ENCODE measurements at places on chromosomes 5 and 9.

GRCh38 chr9:98720402-98720801 lies 11.7 kb upstream of the GABBR2 start:
- DNase-seq: no peak

- DNase-seq: no peak
These were observed 139.5 kb upstream of the RASGRF2 start for GRCh38 chr5:80820685-80821084.

DNA sequence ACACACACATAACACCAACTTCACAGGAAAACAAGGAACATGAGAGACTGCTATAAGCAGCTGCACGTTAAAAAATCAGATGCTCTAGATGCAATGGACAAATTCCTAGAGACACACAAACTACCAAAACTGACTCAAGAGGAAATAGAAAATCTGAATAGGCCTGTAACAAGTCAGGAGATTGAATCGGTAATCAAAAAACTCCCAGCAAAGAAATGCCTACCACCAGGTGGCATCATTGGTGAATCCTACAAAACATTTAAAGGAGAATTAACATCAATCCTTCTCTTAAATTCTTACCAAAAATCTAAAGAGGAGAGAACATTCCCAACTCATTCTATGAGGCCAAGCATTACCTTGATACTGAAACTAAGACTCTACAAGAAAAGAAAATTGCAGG lies 54.9 kb downstream of the NDST1 start:
- DNase-seq: no peak

- DNase-seq: no peak
These were observed 271.2 kb upstream of the IRX2 start for GRCh38 chr5:3022665-3023064.

- no peak for DNase-seq
These were observed 153.8 kb upstream of the NR3C1 start for GRCh38 chr5:143557061-143557818.

- DNase-seq: no peak
These were observed 318.8 kb downstream of the ACTL7B start for GRCh38 chr9:108536836-108537601.

GRCh38 chr5:83654427-83654994 lies 66.1 kb downstream of the HAPLN1 start:
- DNase-seq: no peak

GRCh38 chr9:72998363-72998762 lies 45.5 kb upstream of the ALDH1A1 start:
- no peak for DNase-seq

DNA sequence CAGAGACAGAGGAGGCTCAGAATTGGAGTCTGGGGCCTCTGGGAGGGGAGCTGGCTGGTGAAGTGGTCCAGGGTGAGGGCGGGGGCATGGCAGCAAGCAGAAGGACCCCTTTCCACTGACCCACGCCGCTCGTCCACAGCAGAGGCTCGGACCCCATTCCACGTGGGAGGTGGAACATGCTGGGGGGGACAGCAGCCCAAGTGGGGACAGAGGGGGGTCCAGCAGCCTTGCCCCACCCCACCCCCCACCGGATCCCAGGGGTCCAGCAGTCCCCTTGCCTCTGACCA lies 25.4 kb upstream of the NKD2 start:
- DNase-seq: no peak

- peak; percentile 32 for DNase-seq
These were observed 180.1 kb upstream of the MVB12B start for GRCh38 chr9:126146254-126147145.

GRCh38 chr9:87109851-87110250 lies 162.5 kb upstream of the GAS1 start:
- no peak for DNase-seq

DNA sequence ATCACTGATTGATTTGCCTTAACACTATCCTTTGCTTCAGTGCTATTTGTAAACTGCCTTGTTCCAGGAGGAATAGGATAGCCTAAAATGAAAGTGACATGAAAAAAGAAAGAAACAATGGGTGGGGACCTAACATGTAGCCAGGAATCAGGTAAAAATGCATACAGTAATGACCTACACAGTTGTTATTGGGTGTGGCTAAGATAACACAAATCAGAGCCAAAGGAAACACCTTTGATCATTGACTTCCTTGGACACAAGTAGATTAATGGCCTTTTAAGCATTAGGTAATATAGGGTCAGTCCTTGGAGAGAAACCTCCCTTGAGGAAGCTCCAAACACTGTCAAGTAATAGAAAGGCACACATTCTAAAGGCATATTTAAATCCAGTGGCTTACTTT lies 220.4 kb downstream of the TRPM3 start:
- no peak for DNase-seq

DNA sequence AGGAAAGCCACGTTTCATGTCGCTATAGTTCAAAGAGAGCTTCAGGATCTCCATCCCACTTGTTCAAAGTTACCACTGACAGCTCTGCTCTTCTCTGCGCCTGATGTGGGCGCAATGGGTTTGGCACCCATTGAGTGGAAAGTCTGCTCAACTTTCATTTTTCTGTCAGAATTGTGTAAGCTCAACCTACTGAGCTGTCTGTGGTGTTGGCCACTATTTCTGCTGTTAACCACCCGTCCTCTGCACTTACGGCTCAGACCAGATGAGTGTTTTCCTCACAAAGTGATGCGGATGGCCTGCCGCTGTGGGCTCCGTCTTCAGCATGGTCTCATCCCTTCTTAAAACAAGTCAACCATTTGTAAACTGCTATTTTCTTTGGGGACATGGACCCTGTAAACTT lies 131.2 kb downstream of the WNK2 start:
- DNase-seq: no peak

- DNase-seq: peak; percentile 38
These were observed 235.7 kb downstream of the HSPA4 start for GRCh38 chr5:133287500-133287899.

- DNase-seq: no peak
These were observed 1.9 kb downstream of the PRRX2 start for GRCh38 chr9:129667378-129667777.

DNA sequence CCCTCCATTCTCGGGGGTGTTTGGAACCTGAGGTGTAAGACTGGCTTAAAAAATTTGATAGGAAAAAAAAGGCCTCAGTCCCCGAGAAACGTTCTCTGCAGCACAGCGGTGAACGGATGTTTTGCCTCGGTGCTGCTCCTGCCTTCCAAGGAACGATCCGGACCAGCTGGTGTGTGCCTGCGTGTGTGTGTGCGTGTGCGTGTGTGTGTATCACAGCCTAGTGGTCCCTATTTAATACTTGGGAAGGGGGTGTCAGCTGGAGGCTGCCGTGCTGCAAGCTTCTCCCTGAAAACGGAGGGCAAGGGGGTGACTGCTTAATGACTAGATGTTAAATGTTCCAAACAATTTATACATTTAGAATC lies 76.9 kb downstream of the LHX2 start:
- DNase-seq: no peak

DNA sequence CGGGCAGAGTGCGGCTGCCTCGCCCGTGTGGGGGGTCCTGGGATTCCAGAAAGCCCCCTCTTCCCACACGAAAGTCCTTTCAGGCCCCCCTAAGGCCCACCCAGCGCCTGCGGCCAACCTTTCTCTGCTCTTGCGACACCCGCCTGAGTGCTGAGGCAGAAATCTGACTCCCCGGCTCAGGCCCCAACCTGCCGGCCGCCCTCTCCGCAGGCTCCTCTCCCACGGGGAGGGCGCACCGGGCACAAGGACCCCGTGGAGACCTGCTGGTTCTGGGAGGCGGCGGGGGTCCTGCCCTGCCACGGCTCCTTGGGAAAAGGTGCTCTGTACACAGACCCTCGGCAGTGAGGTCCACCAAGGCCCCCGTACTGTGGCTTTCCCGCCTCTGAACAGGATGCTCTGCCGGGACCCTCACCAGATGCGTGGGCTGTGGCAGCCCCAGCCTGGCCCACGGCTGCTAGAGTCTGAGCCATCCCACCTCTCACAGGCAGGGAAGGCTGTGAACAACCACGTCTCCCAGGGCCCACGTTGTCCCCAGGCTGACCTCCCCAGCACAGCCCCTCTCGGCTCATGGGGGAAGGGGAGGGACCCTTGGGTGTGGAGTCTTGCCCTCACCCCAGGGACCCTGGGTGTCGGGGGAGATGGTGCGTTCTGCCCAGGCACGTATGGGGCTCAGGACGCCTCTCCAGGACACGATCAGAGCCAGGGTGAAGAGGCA lies 41.5 kb upstream of the EGFL7 start:
- DNase-seq: no peak

- DNase-seq: no peak
These were observed 65.8 kb upstream of the TBC1D2 start for GRCh38 chr9:98321269-98321668.

DNA sequence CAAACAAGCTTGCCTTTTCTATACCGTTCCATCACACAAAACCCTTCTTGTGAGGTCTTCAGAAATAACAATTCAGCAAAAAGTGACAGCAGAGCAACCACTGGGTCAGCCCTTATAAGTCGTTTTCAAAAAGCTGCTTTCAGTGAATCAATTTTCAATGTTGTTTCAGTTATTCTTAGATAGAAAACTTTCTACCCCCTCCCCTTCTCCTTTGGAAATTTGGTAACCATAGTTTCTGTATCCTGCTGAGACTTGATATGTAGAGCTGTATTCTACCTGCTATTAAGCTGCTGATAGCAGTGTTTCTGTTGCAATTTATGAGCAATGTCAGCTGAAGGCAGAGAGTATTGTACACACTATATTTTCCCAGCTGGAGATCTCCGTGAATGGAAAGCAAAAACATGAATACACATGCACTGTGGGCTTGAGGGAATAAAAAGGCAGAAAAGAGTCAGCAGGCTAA lies 75.7 kb downstream of the ZNF608 start:
- no peak for DNase-seq

- DNase-seq: no peak
These were observed 199.4 kb downstream of the FBN2 start for GRCh38 chr5:128338649-128339048.

DNA sequence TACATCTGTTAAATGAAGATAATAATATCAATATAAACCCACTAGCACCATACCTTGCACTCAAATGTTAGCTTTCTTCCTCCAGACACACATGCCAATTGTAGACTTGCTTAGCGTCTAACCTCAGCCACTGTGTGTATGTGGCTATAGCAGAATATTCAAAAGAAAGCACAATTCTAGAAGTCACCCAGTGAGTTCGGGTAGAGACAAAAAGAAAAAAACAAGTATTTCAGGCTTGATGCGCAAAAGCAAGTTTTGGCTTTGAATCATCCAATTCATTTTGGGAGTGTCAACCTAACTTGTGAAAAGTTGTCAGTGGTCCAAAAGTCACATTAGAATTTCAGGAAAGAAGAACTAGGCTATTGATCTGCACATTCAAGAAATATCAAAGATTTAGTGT lies 167.4 kb downstream of the PRELID2 start:
- no peak for DNase-seq

DNA sequence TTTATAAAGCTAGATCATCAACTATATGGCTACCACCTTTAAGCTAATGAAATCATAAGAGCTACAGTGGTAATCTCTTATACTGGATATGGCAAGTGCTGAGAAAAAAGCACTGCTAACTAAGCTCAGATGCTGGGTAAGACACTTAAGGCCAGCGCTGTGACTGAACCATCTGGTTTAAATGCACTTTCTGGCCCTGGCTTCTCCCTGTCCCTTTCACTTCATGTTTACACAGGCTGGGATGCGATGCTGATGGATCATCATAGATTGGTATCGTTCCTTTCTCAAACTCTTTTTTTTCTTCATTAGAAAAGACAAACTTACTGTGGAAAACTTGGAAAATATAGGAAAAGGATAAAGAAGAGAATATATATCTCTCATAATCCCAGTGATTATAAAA lies 52.3 kb downstream of the KIF24 start:
- DNase-seq: no peak

DNA sequence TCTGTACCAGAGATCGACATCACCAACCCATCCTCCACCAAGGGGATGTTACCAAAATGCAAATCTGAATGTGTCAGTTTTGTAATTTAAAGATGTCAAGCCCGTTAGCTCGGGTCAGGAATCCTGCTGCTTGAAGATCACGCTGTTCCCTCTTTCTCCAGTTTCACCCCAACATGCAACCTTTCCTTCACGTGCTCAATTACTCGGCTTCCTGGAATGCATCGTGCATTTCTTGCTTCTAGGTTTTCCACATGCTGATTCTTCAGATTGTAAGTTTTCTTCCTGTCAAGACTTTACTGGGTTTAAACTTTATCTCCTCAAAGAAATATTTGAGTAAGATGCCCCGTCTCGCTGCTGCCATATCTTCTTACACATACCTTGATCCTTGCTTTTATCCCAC lies 209.5 kb upstream of the SNX2 start:
- no peak for DNase-seq

DNA sequence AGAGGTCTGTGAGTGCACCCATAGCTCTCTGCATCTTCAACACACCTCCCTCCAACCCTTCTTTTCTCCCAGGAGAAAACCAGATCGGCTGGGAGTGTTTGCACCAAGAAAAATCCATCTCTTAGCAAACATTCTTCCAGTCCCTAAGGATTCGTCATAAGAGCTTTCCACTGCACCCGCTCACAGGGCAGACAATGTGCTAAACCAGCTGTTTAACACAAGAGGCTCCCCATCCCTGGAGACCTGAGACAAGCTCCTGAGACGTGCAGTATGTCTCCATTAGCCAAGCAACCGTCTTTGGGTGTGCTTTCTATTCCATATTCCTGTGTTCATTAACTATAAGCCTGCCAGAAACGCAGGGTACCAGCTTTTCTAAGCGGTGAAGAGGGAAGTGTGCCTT lies 93.6 kb upstream of the ZNF462 start:
- DNase-seq: no peak

DNA sequence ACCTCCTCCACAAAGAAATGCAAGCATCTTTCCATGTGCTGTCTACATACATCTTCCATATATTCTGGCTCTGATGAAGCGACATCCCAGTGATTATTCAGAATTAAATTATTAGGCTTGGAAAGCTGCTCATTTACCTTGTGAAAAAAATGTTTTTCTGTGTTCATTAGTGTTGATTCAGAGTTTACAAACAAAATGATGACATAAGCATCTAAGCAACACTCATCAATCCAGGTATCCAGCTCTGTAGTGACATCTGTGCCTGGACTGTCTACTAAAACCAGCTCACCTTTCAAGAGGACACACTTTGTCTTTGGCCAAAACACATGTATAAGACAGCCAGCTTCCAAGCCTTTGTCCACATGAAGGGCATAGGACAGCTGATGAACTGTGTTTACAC lies 51.1 kb upstream of the SPATA31C2 start:
- no peak for DNase-seq

GRCh38 chr9:136675477-136676296 lies 11.6 kb downstream of the AGPAT2 start:
- DNase-seq: no peak

DNA sequence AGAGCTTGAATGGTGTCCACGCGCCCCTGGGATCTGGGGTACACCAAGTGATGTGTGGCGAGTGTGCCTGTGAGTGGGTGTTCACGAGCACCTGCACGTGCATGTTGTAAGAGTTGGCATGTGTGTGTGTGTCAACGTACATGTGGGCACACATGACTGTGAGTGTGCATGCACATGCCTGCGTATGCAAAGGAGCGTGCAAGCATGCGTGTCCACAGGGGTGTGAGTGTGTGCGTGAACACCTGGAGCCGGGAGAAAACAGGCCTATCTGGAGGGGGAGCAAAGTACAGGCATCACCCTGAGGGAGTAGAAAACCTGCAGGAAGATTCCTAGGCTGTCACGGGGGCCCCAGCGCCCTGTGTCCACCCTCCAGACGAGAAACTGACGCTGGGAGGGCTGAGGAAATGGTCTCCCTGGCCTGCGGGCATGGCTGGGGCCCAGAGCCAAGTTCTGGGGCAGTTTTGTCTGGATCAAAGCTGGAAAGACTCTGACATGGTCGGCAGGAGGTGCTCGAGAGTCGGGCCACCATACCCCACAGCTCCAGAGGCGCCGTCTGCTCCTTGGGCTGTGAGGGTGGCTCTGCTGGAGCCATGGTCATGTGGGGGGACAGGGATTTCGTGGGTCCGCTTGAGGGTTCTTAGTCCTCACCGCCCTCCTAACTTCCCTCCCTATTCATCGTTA lies 31.8 kb downstream of the PTGES start:
- no peak for DNase-seq
